ENCODE measurements at places on chromosomes 3 and 15.

- DNase-seq = no peak
Observed at GRCh38 chr15:47673232-47673761, 44.0 kb upstream of the SEMA6D start.

- DNase-seq = no peak
Observed at GRCh38 chr3:88412346-88412745, 262.6 kb downstream of the C3orf38 start.

DNA sequence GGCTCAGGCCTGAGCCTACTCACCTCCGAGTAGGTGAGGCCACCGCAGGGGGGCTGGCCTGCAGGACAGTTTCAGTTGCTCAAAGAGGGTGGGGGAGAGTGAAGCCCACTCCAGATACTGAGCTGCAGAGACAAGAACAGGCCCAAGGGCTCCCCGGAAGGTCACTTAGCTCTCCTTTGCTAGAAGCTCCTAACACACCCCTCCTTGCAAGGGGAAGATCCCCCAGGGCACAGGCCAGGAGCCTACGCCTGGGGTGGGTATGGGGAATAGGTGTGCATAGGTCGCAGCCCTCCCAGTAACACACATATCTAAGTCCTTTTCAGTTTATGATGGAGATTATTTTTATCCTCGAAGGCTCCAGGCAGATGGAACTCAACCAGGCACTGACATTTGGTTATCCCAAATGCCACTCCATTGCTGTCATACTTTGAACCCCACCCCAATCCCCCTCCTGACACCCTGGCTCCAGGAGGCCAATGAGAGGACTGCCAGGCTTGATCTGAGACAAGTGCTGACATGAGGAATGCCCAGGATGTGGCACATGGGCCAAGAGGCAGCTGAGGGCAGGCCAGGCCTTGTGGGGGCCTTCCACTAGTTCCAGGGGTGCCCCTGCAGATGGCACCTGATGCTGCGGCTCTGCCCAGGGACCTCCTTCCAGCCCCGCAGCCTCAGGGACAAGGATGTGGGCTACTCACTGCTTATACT is 1.1 kb upstream of the MUSTN1 start:
- DNase-seq = no peak

- no peak for DNase-seq
Observed at GRCh38 chr3:188361888-188362287, 207.9 kb downstream of the LPP start.

DNA sequence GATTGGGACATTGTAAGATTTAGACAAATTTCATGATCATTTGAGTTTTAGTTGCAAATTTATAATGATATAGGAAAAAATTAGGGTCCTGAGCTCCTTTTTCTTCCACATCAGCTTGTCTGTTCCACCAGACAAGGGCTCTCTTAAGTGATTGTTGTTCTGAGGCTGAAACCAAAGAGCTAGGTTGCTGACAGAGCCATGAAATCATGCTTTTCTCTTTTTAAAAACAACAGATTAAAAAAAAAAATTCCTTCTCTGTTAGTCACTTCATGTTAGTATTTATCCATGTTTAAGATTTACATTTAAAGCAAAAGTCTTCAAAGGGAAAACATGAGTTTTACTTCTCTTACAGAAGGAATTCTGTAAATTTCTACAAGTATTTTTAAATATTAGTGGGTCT is 56.8 kb downstream of the ATP2C1 start:
- no peak for DNase-seq

DNA sequence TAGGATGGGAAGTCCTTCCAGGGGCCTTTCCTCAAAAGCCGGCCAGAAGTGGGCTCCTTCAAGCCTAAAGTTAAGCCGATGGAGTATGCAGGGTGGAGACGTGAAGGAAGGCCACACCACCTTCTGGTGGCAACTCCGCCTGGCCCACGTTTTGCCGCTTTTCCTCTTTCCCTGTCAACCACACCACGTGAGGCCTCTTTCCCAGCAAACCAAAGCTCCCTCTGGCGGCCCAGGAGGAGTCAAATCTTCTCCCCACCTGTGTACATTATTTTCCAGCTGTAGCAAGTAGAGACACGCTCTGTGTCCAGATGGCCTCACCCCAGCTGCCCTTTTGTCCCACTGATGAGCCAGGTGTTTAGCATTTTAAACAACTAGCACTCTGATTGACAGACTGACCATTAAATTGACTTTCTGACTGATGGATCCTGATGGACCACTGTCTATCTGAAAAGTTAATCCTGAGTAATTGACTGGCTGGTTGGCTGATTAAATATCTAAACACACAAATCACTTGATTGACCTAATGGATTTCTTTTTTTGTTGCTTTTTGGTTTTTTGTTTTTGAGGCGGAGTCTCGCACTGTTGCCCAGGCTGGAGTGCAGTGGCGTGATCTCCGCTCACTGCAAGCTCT is 59.6 kb upstream of the ZBTB38 start:
- peak; percentile 63 for DNase-seq

- no peak for DNase-seq
Observed at GRCh38 chr15:95830281-95830680, 500.2 kb upstream of the NR2F2 start.

- DNase-seq = no peak
Observed at GRCh38 chr3:25508901-25509300, 80.8 kb downstream of the RARB start.

GRCh38 chr15:74027688-74028087 is 33.2 kb downstream of the PML start:
- peak; percentile 7 for DNase-seq

DNA sequence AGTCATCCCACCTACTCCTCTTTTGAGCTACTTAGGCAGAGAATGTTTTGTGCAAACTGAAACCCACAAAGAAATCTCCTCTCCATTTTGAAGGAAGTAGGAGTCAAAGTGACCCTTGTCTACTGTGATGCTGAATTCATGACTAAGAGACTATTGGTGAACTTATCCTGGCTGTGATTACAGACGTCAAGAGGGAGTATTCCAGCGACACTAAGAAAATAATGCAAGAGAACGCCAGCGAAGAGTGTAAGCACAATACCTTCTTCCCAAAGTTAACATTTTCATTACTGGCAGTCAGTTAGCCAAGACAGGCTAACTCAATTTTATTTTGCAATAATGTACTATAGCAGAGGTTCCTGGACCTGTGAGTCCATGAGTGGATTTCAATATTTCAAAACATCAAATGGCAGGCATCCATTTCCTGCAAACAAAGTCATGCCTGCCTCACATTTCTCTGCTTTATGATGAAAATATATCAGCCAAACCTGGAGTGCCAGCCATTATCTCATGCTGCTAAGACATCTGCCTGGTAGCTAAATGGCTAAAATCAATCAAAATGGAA is 59.0 kb downstream of the CTNNB1 start:
- no peak for DNase-seq

DNA sequence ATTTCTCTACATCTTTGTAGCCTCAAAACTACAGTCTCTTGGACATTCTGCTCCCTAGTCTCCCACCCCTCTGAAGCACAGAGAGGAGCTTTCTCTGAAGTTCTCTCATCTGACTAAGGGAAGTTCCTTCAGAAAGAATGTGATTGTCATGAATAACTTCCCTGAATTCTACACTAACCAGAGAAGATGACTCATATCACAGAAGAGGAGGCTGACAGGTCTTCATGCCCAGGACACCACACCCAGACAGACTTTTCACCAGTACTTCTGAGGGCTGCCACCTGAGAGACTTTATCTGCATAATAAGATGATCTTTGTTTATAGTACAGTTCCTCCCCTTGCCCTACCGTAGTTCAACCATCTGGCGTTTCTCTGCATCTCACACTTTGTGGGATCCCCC is 52.8 kb downstream of the CDIN1 start:
- DNase-seq = no peak

GRCh38 chr15:52050416-52050815 is 31.4 kb downstream of the MAPK6 start:
- no peak for DNase-seq

DNA sequence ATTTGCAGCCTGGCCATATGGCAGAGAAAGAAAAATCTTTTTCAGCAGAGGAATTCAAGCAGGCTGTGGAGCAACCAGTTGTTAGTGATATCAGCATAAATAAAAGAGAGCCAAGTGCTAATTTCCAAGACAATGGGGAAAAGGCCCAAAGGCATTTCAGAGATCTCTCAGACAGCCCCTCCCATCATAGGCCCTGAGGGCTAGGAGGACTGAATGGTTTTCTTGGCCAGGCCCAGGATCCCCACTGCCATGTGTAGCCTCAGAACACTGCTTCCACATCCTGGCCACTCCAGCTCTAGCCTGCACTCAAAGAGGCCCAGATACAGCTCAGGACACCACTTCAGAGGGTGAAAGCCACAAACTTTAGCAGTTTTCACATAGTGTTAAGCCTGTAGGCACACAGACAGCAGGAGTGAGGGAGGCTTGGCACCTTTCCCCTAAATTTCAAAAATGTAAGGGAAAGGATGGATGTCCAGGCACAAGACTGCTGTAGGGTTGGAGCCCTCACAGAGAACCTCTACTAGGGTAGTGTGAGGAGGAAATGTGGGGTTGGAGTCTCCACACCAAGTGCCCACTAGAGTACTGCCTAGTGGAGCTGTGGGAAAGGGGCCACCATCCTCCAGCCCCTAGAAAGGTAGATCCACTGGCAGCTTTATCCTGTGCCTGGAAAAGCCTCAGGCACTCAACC is 191.4 kb downstream of the TBL1XR1 start:
- DNase-seq = no peak

- no peak for DNase-seq
Observed at GRCh38 chr3:120102674-120103073, 8.4 kb upstream of the GSK3B start.

- DNase-seq = no peak
Observed at GRCh38 chr3:69266585-69266984, 119.3 kb downstream of the FRMD4B start.

GRCh38 chr15:49832511-49832910 is 211.7 kb downstream of the DTWD1 start:
- DNase-seq = no peak

DNA sequence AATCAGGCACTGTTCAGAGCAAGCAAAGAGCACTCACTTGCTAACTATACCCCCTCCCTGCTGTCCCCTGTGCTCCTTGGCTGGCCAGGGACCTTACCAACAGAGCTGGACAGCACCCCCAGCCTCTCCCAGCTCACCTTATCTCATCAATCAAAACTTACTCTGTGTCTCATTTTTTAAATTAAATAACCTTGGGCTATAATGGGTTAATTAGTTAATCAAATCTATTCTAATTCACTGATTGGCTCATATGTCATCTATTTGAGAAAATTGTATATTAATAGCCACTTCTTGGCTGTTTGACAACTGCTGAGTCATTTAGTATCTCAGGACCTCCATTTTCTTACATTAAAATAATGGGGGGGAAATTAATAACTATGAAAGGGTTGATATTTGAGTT is 22.9 kb downstream of the IL5RA start:
- no peak for DNase-seq

- DNase-seq = no peak
Observed at GRCh38 chr3:62859203-62859791, 15.9 kb downstream of the CADPS start.

DNA sequence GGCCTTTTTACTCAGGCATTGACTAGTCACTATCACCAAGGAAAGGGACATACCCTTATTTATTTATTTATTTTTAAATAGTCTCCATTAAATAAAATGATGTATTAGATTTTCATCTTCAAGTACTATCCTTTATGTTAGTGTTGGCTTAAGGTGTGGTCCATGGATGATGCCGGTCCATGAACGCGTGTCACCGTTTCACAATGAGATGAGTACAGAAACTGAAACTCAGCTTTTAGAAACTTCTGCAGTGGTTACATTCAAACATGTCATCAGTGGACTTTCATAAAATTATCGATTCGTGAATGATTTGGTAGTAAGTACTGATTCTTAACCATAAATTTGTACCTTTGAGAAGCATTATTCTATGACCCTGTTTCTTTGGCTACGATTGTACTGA is 166.6 kb downstream of the SATB1 start:
- DNase-seq = no peak

DNA sequence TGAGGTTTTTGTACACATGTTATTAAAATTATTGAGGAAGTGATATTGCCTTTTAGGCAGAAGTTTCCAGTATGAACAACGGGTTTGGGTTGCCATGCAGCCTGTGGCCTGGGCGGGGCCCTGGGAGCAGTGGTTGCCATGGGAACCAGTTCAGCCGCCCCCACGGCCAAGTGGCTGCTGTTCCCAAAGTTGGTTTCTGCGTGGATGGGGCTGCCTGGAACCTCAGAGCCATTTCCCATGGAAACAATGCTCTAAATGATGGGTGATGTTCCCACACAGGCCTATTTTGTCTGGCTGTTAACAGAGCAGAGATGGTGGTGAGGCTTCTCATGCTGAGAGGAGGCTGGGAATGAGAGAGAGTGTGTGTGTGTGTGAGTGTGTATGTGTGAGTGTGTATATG is 19.5 kb downstream of the MRAS start:
- DNase-seq = no peak

- DNase-seq = no peak
Observed at GRCh38 chr3:165742351-165742750, 94.9 kb downstream of the BCHE start.

DNA sequence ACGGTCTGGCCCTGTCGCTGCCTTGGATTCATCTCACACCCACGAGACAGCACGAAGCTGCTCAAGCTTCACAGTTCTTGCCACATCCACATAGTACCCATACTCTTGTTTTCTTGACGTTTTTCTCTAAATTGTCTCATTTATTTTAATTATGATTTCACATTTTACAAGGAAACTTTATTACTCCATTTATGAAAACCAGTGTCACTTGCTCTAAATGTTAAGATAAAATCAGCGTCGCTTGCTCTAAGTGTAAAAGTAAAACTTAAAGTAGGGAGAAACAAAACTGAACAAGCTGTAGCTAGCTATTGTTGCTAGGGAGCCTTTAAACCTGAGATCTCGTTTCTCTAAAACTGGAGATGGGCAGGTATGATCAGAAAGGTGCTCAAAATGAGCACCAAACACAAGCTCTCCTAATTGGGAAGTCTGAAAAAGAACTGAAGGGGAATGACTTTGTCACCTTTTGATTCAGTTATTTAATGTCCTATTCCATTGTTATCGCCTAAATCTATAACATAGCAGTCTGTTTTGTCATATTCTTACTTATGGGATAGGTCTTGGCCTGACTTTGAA is 680 bp downstream of the IFT122 start:
- no peak for DNase-seq

GRCh38 chr15:67157521-67158252 is 92.3 kb downstream of the SMAD3 start:
- DNase-seq = no peak

DNA sequence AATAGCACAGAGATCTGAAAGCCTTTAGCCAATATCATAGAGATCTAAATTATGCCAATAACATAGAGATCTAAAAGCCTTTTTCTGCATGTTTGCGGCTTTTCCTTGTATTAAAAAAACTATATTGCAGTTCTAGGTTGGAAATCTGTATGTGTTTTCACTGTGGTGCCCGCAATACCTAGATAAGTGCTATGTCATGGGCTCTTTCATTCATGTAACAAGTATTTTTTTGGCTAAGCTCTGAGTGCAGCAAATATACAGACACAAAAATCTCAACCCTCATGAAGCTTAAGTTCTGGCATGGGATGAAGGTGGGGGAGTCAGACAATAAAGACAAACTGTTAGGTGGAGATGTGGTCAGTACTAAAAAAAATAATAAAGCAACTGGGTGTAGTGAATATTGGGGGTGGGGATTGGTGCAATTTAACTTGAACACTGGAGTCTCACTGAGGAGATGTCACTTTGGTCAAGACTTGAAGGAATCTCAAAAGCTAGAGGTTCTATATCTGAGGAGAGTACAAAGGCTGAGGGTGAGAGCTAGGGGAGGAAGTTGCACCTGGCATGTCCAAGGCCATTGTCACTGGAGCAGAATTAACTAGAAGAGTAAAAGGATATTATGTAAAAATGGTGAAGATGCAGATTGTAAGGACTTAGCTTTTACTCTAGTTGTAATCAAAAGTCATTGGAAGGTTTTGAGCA is 973 bp downstream of the BUB1B start:
- no peak for DNase-seq

- DNase-seq = no peak
Observed at GRCh38 chr15:28456476-28457395, 76.0 kb downstream of the GOLGA8G start.

Measured in NCI-H510A (cell line).